ENCODE measurements at places on chromosomes 1 and 21.

GRCh38 chr21:17370916-17371315 lies 141.9 kb upstream of the CXADR start:
- DNase-seq = no peak

GRCh38 chr21:41620541-41620940 lies 112.6 kb upstream of the TMPRSS2 start:
- DNase-seq = no peak

- no peak for DNase-seq
Observed at GRCh38 chr1:33459691-33460090, 12.8 kb upstream of the ZSCAN20 start.

DNA sequence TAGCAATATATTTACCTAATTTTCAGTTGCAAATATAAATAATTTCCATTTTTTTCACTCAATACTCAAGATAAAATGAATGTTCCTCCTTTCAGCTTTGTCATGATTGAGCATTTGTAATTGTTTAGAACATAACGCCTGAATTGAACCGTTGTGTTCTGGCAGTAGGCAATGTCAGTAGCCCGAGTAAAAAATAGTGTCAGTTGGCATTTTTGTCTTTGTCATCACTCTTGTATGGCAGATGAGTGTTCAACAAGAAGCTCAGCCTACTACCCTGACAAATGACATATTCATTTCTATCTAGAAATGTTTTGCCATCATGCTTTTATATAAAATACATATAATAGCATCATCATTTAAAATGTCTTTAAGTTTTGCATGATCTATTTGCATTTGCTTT lies 691.4 kb upstream of the NCAM2 start:
- DNase-seq = no peak

DNA sequence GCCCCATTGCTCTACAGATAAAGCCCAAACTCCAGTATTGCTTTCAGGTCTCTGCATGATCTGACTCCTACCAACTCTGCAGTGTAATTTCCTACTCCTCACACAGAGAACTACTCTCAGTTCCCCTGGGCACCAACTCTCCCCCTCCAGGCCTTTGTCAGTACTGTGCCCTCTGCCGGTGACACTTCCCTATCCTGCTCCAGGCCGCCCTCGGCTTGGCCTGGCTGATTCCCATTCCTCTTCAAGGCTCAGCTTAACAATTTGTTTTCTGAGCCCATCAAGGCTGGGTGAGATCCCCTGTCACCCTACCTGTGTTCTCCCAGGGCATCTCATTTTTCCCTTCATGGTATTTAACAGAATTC lies 2.6 kb downstream of the SLAMF8 start:
- no peak for DNase-seq

GRCh38 chr1:32111789-32112188 lies 3.9 kb downstream of the KPNA6 start:
- no peak for DNase-seq

DNA sequence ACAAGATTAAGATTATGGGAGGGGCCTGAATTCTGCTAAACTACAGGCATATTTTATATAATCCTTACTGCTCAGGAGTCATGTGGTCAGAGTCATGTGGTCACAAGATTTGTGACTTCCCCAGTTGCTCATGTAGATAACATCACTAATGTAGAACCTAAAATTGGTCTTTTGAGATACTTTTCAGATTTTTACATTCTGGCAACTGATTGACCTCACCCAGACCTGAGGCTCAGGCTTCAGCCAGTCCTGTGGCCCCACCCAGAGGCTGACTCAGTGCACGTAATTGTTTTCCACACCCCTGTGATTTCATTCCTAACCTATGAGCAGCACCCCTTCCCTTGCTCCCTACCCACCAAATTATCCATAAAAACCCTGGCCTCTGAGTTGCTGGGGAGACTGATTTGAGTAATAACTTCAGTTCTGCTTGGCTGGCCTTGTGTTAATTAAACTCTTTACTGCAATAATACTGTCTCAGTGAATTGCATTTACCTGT lies 41.7 kb upstream of the ZNF326 start:
- DNase-seq = no peak

- no peak for DNase-seq
Observed at GRCh38 chr1:110612060-110612745, 6.0 kb upstream of the KCNA2 start.

GRCh38 chr1:20469406-20470076 lies 16.5 kb downstream of the CAMK2N1 start:
- no peak for DNase-seq

DNA sequence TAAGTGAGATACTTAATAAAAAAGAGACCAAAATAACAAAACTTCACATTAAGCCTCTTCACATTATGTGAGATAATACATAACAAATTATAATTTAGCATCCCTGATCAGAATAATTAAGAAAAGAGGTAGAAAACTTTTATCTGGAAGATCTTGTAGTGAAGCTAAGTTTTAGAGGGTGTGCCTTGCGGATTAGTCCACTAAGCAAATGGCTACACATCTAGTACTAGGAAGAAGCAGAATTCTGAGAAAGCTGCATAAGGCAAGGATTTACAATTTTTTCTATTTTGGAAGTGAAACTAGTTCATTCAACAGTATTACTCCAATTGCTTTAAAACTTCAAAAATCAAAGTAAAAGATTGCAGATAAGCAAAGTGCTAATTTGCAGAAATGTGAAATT lies 3.5 kb downstream of the YOD1 start:
- DNase-seq = no peak

DNA sequence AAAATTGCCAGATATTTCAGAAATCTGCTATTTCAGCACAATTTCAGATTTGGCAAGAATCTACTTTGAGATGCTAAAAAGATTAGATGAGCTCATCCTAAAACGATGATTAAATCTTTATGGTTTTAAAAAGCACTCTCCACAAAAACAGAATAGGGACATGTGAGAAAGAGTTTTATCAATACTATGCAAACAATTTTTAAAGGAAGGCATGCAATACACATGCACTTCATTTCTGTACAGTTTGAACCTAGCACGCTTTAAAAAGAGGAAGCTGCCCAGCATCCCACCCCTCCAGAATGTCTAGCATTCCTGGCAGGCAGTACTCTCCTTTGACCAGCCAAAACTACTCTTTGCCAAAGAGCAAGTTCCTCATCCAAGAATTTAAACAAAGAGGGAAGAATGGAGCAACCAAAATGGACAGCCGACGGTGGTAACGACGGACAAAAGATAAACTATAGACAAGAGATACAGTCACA lies 1.3 kb downstream of the ARHGAP29 start:
- DNase-seq = no peak

DNA sequence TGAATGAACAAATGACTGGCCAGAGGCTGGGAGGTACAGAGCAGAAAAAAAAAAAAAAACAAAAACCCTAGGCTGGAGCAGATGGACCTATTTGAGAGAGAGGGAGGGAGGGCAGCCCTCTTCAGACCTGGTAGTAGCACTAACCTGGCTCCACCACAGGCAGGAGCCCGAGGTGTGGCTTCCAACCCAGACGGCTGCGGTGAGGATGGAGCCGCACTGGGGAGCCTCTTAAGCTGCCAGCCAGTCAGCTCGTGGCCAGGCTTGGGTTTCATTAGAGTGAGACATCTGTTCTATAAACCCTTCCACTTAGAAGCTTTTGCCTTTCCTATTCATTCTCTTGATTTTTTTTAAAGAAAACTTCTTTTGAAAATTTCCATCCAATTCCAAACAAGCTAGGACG lies 16.8 kb downstream of the LGR6 start:
- peak; percentile 95 for DNase-seq

DNA sequence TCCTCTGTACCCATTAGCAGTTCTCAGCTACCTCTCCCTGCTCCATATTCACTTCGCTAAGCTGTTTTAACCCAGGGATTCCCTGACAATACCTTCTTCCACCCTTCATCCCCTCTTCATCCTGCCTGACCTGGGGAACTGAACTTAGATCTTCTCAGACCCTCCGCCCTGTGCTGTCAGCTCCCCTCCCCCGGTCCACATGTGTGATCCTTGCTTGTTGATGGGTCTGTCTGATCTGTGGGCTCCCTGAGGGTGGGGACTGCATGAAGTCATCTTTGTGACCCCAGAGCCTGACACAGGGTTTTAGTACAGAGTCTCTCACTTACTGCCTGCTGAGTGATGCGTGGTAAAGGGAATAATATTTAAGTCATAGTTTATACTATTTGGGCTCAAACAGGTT lies 11.8 kb downstream of the CHAF1B start:
- no peak for DNase-seq

GRCh38 chr1:41455479-41456332 lies 28.8 kb downstream of the EDN2 start:
- no peak for DNase-seq

DNA sequence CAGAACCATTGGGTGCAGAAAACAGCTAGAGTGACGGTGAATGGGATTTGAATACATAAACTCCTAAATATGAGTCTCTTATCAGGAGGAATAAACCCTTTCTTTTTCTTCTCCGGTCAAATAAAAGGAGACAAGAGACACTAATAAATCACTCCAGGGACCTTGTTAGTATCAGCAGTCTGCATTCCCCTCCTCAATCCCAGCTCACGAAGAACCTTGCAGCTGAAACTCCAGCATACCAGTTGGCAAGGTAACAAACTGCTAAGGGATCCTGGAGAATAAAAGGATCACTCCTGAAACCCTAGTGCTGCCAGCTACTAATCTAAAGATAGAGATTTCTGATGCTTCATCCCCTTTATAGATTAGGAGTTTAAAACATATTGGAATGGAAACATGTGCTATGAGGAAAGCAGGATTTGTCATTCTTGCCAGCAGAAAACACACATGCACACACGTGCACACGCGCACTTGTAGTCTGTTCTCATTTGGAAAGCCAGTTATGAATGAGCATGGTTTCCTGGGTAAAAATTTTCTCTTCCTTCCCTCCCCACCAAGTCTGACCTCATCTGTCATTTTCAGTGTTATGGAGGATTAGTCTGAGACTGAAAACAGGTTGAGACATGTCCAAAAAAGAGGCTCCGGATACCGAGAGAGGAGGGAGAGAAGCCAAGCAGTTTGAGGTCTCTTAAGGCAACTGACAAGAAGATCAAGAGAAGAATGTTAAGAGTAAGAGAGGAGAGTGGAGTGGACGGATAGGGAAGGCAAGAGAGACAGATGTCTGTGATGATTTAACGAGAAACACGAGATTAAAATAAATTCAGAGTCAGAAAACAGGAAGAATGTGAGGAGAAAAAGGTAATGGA lies 10.9 kb downstream of the IER5 start:
- peak; percentile 34 for DNase-seq

- no peak for DNase-seq
Observed at GRCh38 chr1:50416553-50417453, 6.4 kb downstream of the DMRTA2 start.

- DNase-seq = no peak
Observed at GRCh38 chr1:157240495-157241184, 102.4 kb upstream of the ETV3 start.

GRCh38 chr1:240998024-240998423 lies 359.0 kb downstream of the RGS7 start:
- no peak for DNase-seq
